SJSA1 (cell line): ENCODE measurements at places on chromosomes 5 and 9.

DNA sequence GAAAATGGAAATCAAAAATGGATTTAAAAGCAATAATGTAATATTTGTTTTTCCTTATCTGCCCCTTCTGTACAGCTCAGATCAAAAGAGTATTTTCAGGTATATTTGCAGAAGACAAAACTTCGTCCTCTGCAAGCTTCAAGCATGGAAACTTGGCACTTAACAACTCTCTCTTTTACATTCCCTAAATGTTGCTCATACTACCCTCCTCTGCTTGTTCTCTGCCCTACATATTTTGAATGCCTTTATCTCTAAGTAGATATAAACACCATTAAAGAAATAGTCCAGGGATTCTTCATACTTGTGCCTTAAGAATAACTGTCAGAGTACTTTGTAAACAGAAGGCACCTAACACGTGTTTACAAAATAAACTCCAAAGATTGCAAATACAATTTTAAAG is 19.2 kb upstream of the SMC2 start:
- DNase-seq = peak; percentile 61

DNA sequence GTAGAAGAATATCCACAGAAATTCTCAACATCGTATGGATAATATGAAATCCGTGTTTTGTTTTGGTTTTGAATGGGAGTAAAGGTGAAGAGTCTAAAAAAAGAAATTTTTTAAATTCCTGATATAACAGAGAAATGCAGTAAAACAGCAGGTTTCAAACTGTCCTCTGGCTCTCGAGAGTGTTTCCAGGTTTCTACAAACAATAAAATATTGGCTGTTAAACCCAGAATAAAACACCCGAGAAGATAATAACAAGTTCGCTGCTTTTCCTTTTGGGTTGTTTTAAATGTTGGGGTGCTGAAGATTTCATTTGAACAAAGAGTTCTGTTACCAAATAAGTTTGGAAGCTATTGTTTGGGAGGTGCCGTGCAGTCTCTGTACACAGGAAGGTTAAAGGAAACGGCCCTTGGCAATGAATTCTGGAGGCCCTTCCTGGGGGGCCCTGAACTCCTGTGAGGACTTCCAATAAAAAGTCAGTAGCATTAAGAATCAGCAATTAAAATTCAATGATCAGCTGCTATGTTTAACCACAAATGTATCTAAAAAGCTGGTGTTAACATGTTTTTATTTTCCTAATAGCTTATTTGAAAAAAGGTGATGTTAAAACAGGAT is 215.8 kb downstream of the TSSK1B start:
- no peak for DNase-seq

DNA sequence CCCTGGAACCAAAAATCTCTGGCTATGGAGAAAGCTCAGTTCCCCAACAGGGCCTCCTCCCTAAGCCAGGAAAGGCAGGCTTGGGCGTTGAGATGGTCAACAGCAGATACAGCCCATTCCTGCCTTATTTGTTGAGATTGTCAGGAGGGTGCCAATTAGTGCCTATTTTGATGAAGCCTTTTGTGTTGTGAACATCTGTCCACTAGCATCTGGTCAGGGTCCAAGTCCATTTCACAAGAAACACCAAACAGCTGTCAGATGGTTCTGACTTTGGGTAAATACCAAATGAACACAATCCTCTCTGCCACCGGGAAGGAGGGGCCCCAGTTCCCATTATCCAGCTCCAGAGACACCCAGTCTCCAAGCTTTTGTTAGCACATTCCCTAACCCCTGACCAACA is 19.9 kb downstream of the SEMA6A start:
- no peak for DNase-seq

GRCh38 chr9:122159026-122159924 is at the start of the genes MORN5 and NDUFA8:
TSS of gene MORN5 (plus strand) at chr9:122159908. CDS start at chr9:122159973, 65 bp downstream.
TSS of gene NDUFA8 (minus strand) at chr9:122159779. CDS start at chr9:122159677, 102 bp downstream.
- DNase-seq = peak; percentile 94

DNA sequence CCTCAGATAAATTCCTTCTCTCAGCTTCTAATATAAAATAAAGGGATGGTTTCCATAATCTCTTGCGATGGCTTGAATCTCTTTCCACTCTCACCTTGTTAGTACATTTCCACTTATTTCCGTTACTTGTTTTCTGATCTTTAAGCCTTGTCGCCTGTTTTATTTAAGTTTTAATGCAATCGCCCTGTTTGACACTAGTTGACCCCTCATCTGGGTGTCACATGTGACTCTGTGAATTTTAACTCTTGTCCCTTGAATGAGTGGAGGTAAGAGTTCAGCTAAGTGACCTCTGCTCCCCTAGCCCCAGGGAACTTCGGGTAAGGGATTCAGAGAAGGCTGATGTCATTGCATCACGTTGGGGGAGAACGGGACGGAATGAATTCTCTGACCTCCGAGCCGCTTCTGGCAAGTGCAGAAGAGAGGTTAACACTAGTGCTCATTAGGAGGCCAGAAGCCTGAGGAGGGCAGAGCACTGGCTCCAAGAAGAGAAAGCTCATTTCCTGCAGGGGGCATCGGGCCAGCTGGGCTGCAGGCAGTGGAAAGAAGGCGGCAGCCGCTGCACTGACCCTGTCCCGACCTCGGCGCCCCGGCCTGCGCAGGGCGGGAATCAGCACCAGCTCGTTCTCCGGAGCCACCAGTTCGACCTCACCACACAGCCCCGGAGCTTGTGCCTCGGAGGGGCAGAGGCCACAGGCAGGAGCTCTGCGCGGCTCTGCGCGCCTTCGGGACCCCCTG is 569 bp downstream of the HINT2 start:
- peak; percentile 48 for DNase-seq

GRCh38 chr5:148973455-148973854 is 89.4 kb downstream of the SH3TC2 start:
- DNase-seq = no peak

DNA sequence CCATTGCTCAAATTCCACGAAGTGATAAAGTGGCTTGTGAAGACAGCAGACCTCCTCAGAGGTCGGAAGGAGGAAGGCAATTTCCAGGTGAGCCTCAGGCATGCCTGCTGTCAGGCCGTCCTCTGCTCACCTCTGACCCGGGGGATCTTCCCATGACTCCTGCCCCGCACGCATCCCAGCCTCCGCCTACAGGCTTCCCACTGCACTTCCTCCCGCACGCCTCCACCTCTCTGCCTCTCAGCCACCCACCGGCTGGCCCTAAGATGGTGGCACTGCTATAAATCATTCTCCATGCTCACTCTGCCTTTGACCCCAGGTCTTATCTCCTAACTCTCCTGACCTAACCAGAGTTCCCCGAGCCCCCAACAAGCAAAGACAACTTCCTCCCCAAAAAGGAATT is 49.4 kb upstream of the DNAH5 start:
- no peak for DNase-seq

DNA sequence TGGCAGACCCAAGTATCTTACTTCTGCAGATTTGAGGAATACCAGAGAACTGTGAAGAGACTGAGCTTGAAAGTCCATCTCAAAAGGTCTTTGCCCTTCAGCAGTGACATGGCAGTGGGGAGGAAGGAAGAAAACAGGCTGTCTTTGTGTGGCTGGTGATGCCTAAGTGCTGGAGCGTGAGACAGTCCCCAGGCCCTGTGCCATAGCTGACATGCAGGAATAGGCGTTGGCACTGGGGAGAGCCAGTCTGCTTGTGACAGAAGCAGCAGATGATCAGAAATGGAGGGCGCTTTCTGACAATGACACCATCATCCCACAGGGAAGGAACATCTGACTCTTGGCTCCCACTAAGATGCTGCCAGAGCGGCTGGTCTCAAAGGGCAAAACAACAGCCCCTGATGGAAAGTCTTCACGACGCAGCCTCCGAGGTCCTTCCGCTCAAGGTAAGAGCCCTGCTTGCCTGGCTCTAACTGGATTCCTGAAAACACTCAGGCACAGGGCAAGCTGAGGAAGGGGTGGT is 15.5 kb upstream of the GLRX start:
- no peak for DNase-seq

DNA sequence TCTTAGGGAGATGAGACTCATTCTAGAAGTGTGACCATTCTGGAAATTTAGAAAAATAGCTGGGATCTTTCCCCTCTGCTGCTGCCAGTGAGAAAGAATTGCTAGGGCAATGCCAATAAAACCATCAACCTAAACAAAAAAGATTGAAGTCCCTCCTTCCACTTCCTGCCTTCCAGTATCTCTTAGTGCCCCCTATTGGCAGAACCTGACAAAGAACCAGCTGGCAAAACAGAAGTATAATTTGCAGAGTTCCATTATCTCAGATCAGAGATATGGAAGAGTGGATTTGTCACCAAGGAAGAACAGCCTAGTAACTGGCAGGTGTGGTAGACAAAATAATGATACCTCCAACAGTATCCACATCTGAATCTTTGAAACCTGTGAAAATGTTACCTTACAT is 13.8 kb upstream of the PLCXD3 start:
- DNase-seq = no peak

GRCh38 chr9:3768712-3769457 is 243.1 kb upstream of the RFX3 start:
- DNase-seq = no peak

DNA sequence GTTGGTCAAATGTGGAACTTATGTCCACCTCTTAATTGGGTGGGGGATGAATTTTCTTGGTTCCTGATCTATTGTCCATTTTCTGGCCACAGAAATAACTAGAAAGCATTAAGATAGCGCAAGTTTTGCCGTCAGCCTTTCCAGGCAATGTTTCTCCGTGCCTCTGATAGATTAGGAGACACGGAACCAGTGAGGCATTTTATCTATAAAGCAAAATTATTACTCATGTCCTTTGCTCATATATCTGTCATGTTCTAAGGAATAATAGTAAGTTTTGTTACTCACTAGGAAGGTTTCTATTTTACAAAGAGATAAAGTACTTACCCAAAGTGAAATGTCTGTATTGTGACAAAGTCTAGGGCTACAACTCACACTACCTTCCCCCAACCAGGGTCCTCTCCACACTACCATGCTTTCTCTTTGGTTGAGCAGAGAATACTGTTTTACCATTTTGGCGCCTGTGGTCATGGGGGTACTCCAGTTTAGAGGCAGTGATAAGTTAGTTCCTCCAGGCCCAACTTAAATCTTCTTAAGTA is 19.9 kb upstream of the IL9 start:
- no peak for DNase-seq

DNA sequence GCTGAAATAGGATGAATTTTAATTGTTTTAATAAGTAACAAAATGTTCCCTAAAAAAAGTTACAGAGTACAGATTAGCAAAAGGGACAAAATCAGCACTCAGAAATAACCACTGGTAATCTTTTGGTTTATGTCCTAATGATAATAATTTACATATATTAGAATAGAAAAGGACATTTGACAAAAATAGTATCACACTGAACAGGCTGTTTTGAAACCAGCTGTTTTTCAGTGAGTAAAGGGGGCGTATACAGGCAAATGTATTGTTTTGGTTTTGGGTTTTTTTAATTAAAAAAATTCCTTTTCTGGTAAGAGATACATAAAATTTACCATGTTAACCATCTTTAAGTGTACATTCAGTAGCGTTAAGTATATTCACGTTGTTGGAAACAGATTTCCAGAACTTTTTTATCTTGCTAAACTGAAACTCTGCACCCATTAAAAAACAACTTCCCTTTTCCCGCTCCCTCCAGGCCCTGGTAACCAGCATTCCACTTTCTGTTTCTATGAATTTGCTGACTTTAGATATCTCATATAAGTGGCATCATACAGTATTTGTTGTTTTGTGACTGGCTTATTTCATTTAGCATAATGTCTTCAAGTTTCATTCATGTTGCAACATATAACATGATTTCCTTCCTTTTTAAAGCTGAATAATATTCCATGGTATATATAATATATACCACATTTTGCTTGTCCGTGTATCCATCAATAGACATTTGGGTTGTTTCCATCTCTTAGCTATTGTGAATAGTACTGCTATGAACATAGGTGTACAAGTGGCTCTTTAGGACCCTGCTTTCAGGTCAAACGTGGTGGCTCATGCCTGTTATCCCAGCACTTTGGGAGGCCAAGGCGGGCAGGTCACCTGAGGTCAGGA is 20.6 kb upstream of the LARP1 start:
- DNase-seq = no peak

GRCh38 chr5:109125755-109126429 is 283.9 kb downstream of the PJA2 start:
- DNase-seq = no peak
